ENCODE measurements at places on chromosomes 2 and 18.
A peak's percentile ranks its signal among the peaks of the same experiment; 100 is the strongest.

GRCh38 chr2:120995656-120996190, 260.1 kb downstream of the GLI2 start:
- DNase-seq = no peak

GRCh38 chr2:26473796-26474195, 4.1 kb downstream of the OTOF start:
- peak; percentile 20 for DNase-seq

DNA sequence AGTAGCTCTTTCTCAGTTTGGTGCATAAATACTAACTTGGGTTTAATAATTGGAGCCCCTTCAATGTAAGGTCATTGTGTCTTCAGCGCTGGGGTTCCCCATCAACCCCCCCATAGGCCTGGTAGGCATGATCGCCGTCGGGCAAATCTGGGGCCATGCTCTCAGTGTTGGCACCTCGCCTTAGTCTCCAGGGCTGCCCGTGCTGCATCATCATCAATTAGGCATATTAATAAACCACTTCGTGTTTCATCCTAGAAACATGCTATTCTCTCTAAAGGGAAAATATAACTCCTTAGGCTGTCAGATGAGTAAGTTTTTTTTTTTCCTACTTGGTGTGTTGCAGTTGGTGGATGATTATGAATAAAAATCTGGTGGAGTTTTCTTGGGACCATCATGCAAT, 96.7 kb upstream of the IL1R2 start:
- no peak for DNase-seq

GRCh38 chr2:57181315-57182038, 865.1 kb upstream of the VRK2 start:
- no peak for DNase-seq

GRCh38 chr2:143954186-143954585, 565.7 kb downstream of the ZEB2 start:
- DNase-seq = no peak

- no peak for DNase-seq
Observed at GRCh38 chr2:86143307-86143706, 37.3 kb downstream of the PTCD3 start.

Measured in left hindlimb (tissue), 1 donor.